Common myeloid progenitor, CD34-positive (primary cell): ENCODE measurements at places on chromosomes 11 and 22.

DNA sequence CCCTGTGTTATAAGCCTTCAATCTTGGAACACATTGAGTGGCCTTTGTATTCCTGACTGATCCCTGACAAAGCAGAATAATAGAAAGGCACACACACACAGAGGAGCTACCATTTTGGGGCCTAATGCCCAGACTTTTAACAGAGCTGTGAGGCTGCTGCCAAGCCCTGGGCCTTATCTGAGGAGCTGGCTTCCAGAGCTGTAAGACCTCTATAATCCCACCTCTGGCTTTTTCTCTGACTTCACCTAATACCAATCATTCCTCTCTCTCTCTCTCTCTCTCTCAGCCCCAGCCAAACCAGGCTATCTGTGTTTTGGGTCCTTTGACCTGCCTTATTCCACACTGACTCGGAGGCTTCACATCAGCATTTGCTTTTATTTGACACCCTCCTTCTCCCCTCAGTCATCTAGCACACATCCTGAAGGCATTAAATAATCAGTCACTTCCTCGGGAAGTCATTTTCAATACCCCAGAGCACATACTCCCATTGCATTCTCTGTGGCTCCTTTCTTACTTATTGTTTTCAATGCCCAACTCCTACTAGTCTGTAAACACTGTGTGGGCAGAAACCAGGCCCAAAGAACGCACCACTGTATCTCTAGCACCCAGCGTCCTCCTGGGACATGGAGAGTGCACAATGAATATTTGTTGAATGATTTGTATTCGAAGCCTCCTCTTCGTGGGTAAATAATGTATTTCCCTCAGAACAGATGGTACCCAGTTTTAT is 21.2 kb upstream of the TRIM44 start:
- no peak for DNase-seq

DNA sequence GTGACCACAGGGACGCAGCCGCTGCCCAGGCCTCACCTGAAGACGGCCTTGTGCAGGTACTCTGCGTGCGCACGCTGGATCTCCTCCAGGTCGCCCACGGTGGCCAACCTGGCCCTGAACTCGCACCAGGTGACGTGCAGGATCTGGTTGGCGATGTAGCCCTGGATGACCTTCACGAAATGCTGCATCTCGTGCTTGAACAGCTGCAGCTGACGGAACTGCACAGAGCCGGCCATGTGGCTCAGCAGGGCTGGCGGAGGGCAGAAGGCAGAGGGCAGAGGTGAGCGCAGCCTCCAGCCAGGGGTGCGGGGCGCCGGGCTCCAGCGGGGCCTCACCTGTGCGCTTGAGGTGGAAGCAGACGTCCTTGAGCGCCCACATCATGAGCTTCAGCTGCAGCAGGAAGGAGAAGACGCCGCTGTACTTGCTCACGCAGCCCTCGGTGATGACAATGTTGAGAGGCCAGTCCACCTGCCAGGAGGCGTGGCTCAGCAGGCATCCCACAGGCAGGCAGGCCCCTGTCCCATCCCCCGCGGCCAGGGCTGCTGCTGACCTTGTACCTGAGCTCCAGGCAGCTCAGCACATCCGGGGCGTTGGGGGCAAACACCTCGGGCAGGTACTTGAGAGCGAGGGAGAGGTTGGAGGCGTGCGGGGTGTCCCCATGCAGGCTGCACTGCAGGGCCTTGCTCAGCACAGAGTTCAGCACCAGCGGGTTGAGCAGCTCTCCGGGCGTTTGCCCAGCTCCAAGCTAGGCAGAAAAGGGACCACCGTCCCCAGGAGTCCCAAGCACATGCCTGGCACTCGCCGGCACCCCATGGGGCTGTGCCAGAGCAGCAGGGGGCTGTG is 17.6 kb downstream of the SELENOO start:
- DNase-seq = no peak

- DNase-seq = peak; percentile 33
Observed at GRCh38 chr11:17076517-17077239, 789 bp downstream of the RPS13 start.

DNA sequence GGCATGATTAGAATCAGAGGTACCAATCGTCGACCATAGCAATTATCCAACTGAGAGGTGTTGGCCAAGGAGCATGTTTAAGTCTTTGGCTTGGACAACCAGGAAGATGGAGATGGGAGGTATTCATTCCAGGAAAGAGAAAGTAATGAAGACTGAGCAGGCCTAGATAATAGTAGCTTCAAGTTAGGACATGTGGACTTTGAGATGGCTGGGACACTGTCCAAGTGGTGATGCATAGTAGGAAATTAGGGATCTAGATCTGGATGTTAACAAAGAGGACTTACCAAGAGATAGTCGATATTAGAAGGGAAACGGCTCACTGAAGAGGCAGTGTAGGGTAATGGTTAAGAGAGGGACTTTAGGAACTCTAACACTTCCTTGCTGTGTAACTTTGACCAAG is 266.7 kb downstream of the FAM76B start:
- no peak for DNase-seq

- no peak for DNase-seq
Observed at GRCh38 chr11:17986711-17987220, 26.1 kb downstream of the SERGEF start.

- DNase-seq = peak; percentile 96
Observed at GRCh38 chr11:128548649-128549255, 38.6 kb downstream of the ETS1 start.

DNA sequence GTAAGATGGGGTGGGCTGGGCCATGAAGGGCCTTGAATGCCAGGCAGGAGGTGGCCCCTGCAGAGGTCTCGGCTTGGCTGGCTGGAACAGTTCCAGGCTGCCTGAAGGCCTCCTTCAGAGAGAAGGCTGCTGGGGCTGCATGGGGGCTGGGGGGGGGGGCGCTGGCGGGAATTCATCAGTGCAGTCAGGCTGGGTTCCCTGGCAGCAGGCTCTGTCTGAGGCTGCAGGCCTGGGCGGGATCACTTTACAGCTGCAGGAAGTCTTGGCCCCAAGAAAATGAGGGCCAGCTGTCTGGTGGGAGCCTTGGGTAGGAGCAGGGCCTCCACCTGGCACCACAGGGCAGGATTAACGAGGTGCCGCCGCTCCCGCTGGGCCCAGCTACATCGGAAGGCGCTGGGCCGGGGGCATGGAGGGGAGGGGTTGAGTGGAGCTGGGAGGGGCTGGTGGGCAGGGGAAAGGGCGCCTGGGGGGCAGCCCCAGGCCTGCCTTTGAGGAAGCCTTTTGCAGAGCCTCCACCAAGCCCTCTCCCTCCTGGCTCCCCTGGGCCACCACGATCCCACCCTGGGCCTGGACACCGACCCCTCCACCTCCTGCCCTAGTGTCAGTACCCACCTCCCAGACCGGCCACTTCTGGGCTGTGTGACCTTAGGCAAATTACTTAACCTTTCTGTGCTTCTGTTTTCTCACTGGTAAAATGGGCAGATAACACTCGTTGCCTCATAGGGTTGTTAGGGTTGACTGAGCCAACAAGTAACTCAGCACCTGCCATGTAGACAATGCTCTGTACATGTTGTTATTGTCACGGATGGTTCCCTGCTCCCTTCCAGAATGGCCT is 31.0 kb upstream of the HMOX1 start:
- peak; percentile 58 for DNase-seq

DNA sequence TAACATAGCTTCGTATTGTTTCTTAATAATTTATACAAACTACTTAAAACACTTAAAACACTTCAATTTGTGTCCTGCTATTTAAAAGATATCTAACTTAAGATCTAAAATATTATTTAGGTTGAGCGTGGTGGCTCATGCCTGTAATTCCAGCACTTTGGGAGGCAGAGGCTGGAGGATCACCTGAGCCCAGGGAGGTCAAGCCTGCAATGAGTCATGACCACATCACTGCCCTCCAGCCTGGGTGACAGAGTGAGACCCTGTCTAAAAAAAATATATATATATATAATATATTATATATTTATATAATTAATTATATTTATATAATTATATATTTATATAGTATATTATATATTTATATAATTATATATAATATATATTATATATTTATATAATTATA is 4.2 kb upstream of the CTR9 start:
- no peak for DNase-seq

- no peak for DNase-seq
Observed at GRCh38 chr11:122665861-122666260, 10.3 kb downstream of the UBASH3B start.

GRCh38 chr11:46386674-46387073 is 4.9 kb downstream of the CHRM4 start:
- DNase-seq = no peak

GRCh38 chr11:102001657-102002338 is 45.4 kb upstream of the CFAP300 start:
- DNase-seq = no peak

- no peak for DNase-seq
Observed at GRCh38 chr11:12995188-12995587, 13.9 kb upstream of the RASSF10 start.

DNA sequence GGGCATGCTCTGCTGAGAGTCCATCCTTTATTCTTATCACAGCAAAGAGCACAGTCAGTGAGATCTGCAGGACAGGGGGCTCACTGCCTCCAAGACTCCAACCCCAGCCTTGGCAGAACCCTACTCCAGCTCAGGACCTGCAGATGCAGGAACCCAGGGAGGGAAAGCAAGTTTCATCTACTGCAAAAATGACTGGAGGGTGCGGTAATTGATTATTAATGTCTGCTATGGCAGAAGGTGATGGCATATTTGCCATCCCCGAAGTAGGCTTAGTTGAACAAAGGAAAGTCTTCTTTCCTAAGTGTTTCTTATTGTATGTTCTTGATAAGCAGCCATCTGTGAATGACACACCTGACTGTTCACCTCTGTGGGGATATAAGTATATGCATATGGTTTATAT is 9.2 kb downstream of the SCUBE1 start:
- DNase-seq = no peak

GRCh38 chr11:9774591-9775397 is 110.9 kb downstream of the SWAP70 start:
- DNase-seq = no peak

DNA sequence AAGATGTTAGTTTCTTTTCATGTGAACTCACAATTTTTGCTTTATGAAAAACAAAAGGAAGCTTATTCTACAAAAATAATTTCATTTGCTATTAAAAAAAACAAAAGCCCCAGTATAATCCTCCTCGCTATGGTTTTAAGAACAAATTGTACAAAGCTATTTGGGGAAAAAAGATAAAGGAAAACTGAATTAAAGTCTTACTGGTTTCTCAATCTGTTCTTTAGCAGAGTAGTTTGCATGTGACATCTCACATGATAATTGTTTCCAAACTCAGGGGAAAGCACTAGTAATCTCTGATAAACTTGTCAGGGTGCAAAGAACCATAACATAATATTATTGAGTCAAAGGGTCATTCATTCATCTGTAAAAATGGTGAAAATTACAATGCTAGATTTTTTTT is 2.9 kb upstream of the DDI1 start:
- no peak for DNase-seq

GRCh38 chr11:117796456-117796871 is 552 bp downstream of the DSCAML1 start:
- no peak for DNase-seq

DNA sequence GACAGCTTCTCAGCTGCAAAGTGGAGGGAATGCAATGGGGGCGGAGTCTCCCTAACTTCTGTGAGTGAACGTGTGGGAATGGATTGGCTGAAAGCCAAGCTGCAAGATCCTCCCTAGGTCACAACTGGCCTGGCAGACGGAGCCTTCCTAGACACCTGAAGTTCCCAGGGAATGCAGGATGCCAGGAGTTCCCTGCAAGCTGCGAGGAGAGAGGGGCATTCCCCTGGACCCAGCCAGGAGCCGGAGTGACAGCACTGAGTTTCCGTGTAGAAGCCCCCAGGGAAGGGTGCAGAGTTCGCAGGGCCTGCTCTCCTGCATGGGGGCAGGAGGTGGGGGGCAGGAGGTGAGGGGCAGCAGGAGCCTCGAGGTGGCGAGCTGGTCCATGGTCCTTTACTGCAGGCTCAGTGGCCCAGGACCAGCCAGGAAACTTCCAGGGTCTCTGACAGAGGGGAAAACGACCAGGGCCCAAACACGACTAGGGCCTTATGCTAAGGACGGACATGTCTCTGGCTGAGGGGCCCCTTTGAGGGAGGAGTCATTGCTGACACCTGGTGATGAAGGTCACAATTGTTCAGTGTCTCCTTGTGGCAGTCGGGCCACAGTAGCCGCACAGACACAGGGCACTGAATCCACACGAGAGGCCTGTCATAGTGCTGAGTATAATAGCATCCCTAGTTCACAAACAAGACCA is 141.4 kb downstream of the FBXO7 start:
- no peak for DNase-seq

- DNase-seq = no peak
Observed at GRCh38 chr11:57073128-57073527, 84.4 kb downstream of the OR5AK2 start.

DNA sequence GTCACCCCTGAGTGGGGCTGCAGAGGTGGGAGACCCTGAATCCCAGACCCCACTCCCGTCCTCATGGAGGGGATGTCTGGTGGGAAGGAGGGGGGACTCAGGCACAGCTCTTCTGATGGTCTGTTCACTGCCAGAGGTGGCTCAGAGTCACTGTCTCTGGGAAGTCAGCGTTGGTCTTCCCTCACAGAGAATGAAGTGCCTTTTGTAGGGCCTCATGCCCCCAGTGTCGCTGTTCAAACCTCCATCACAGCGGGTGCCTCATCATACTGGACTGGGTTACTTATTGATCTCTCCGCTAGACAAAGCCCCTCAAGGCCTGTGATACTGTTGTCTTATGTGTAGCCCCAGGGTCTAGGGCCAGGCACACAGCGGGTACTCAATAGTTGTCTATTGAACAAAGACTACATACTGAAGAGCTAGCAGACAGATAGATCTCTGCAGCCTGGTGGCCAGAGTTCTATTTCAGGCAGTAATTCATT is 41.3 kb downstream of the CD6 start:
- DNase-seq = no peak

GRCh38 chr11:91761406-91762025 is 463.1 kb upstream of the FAT3 start:
- no peak for DNase-seq

DNA sequence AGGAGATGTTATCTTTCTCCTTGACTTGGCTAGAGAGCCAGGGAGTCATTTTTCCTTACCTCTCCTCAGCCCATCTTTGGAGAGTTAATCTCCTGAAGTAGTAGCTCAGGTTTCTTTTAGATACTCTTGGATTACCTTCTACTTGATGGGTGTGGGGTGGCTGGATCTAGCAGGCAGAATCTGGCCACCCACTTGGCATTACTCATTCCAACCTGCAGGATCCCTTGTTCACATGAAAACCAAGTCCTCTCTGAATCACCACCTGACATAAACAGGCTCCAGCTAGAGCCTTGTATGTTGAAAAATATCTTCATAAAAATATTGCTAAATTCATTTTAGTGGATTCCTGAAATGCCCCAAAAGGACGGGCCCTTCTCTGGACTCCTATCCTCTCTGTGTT is 250.6 kb upstream of the PLET1 start:
- no peak for DNase-seq
